ENCODE measurements at places on chromosomes 12 and 14.

- DNase-seq = no peak
These were observed 27.8 kb upstream of the BDKRB2 start for GRCh38 chr14:96176811-96177211.

- no peak for DNase-seq
These were observed 30.9 kb downstream of the CCDC60 start for GRCh38 chr12:119365451-119365850.

GRCh38 chr12:49026101-49026500 is 7.5 kb upstream of the PRKAG1 start:
- DNase-seq = no peak

DNA sequence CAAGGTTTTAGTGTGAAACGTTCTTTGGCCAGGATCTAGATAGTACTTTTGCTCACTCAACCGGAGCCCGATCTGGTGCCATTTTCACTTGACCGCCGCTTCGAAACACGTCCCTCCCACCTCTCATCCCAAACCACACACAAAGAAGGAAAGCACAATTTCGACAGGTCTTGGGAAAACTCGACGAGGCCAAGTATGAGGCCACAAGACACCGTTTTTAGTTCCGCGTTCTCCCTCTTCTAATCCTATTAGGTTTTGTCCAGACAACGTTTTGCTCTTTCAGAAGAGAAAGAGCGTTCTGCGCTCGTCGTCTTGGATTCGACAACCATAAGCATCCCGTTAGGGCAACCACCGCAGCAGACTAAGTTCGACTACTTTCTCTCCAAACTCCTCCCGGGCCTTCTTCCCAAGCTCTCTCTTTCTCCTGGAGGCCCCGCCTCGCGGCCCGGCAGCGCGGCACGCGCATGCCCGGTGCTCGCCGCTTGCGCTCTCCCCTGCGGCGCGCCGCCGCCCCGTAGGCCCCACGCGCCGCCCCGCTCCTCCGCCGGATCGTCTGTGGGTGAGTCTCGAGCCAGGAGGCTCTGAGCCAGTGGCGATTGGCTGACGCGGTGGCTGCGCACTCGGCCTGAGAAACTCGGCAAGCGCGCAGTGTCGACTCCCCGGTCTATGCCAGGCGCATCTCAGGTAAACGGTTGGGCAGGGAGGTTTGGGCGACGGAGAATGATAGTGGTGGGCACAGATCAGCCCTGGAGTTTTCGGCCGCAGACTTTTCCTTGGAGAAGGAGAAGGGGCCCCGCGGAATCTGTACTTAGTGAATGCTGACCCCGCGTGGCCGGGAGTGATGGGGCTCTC is at the start of gene MIPOL1:
TSS of gene MIPOL1 (plus strand) at position 517 of the 852 bp plus-strand sequence. CDS start 49,952 bp downstream, outside the sequence.
- no peak for DNase-seq

GRCh38 chr12:116361414-116362223 is 84.1 kb upstream of the MED13L start:
- DNase-seq = no peak

DNA sequence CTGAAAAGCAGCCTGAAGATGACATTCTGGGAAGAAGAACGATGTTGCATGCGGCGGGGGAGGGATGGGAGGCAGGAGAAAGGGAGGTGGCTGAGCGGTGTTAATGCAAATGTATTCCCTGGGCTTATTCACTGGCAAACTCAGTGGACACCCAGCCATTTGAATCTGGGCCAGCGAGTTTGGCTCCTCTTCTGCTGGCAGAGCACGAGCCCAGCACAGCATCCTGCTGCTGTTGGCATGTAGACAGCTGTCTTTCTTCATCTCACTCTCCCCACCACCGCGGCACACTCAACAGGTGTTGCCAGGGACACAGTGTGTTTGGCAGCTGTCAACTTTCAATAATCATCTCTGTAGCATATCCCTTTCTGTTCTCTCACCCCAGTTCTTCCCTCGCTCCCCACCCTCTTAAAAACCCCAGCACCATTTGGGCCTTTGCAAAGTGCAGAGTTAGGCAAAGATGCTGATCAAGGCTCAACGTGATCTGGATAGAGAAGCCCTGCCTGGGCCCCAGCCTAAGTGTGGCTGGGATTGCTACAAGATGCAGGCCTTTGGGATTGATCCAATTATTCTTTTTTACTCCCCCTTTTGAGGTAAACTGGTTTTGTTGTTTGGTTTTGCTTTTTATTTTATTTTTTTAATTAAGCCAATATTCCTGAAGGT is 131.9 kb downstream of the EXOC5 start:
- no peak for DNase-seq

- DNase-seq = no peak
These were observed 52.0 kb upstream of the CCDC63 start for GRCh38 chr12:110794623-110795280.

DNA sequence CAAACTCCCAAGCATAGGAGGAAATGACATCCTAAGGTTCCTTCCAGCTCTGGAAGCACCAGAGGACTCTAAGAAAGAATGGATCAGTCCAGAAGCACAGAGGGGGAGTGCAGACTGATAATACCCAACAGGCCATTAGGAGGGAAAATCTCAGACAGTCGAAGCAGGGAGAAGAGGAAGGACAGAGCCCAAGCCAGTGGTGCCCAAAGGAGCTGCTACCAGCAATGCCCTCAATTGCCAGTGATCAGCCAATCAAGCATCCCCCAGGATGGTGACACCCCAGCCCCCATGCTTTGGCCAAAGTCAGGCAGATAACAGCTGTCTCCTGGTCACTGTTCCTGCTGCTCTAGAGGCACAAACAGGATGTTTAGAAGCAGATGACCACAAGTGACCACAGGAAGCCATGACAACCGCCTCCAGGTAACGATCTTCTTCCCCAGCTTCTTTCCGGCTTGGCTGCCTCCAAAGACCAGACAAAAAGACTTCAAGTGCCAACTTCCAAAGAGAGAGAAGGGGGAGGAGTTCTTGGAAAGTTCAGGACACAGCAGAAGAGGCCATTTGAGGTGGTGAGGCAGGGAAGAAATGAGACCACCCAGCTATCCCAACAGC is 16.2 kb downstream of the PXN start:
- no peak for DNase-seq

- DNase-seq = no peak
These were observed 13.9 kb downstream of the COPZ1 start for GRCh38 chr12:54338698-54339296.

GRCh38 chr12:113796066-113796827 is 169.9 kb downstream of the RBM19 start:
- DNase-seq = no peak

DNA sequence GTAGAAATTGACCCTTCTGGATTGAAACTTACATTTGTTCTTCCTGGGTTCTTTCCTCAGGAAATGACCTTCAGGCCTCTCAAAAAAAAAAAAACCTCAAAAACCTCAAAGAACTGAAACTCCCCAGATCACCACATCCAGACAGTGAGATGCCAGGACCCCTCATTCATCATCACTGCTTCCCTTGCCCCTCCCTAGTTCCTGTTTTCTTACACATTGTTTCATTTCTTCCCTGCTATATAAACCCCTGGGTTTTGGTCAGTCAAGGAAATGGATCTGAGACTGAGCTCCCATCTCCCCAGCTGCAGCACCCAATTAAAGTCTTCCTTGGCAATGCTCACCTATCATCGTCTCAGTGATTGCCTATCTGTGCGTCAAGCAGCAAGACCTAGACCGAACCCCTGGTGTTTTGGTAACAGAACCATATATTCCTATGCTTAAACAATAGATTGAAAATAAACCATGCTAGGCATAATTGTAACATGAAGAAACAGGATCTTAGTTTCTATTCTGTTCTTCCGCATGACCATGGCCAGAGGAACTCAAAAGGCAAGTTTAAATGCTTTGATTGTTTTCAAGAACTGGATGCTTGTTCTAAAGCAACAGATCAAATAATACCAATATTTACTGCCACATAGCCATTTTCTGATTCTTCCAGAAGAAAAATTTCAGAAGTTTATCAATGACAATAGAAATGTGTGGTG is 108.0 kb upstream of the MAX start:
- no peak for DNase-seq

DNA sequence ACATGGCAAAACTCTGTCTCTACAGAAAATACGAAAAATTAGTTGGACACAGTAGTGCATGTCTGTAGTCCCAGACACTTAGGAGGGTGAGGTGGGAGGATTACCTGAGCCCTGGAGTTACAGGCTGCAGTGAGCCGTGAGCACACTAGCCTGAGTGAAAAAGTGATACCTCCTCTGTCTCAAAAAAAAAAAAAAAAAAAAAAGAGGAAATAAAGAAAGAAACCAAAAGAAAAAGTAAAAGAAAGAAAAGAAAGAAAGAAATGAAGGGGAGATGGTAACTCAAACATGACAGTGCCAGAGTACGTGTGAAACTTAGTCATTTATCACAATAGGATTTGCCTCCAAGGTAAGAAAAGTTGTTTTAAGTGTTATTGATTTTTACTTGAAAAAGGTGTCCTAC is 407.0 kb upstream of the MGAT4C start:
- DNase-seq = no peak

- DNase-seq = no peak
These were observed 167.8 kb upstream of the HIF1A start for GRCh38 chr14:61527325-61528100.

GRCh38 chr12:1920971-1921370 is 2.5 kb upstream of the CACNA2D4 start:
- DNase-seq = no peak

DNA sequence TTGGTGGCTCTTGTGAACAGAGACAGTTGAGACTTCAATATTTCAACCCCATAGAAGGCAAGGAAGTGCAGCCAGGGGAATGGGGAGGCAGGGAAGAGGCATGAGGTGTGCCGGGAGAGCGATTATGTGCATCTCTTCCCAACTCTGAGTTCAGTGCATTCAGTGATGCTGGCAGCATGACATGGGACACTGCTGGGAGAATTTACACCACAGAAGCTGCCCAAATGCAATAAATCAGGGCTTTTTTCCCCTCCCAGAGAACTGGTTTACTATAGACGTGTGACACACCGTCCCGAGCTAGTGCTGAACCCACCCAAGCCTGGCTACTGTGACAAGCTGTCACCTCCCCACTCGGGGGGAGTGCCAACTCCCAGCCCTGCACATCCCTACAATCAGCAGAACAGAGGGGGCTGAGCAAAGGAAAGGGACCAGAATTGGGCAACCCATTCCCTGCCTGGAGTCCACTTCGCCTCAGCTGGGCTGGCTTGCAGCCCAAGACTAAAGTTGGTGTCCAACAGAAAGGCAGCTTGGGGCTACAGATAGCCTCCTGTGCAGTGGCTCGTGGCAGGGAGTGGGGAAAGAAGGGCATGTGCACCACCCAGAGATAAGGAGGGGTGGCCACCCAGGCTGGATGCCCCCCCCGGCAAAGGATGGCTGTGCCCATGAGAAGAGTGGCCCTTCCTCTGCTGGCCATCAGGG is 16.7 kb downstream of the AHSA1 start:
- DNase-seq = no peak

DNA sequence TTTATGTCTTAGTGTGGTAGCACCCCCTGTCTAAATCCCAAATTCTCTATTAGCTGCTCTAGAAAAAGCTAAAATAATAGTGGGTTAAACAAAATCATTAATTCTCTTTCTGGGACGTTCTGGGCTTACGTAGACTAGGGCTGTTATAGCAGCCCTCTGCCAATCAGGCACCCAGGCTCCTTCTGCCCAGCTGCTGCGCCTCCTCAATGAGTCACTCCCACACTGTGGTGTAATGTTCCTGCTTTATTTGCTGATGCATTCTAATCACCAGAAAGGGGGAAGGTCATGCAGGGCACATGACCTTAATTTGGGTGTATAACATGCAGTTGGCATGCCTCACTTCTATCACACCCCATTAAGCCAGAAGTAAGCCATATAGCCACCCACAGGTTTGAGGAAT is 294.5 kb downstream of the GALC start:
- DNase-seq = no peak

- DNase-seq = no peak
These were observed 4.3 kb upstream of the RAD52 start for GRCh38 chr12:953776-954175.
